ENCODE measurements at places on chromosomes 11 and 22.

GRCh38 chr22:24247564-24248344, 2.9 kb upstream of the GGT5 start:
- DNase-seq: peak; percentile 20

GRCh38 chr22:41908411-41909309, 6.2 kb downstream of the SHISA8 start:
- no peak for DNase-seq

- DNase-seq: no peak
These were observed 31.6 kb downstream of the ACER3 start for GRCh38 chr11:76892306-76892705.

GRCh38 chr11:46920755-46921154, 2.4 kb upstream of the LRP4 start:
- DNase-seq: no peak

DNA sequence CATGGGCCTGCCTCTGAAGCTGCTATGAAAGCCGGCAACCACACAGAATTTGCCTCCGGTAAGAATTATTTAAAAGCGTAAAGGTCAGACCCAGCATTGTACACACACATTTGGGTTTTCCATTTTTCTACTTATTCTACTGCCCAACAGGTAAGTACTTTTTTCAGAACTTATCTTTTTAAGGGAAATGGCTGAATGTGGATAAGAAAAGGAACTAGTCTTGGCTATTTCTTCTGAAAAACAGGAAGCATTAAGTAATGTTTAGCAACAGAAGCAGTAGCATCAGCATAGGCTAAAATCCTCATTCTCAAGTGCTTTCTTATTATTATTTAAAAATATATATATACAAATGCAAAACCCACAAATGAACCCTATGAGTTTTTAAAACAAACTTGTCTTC, 103.1 kb downstream of the MPPED2 start:
- no peak for DNase-seq

DNA sequence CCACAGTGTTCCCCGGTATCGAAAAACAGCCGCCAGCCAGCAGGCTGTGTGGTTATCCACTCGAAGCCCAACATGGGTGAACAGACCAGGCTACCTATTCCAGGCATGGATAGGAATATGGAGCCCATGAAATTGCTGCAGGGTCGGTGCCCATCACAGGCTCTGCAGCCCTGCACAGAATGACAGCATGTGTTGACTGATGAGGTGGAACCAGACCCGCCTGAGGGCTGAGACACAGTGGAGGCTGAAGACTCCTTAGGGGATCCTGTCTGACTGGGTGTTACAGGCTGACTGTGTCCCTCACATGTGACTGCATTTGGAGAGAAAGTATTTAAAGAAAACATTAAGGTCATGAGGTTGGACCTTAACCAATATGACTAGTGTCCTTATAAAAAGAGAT, 6.2 kb upstream of the YPEL1 start:
- DNase-seq: no peak

DNA sequence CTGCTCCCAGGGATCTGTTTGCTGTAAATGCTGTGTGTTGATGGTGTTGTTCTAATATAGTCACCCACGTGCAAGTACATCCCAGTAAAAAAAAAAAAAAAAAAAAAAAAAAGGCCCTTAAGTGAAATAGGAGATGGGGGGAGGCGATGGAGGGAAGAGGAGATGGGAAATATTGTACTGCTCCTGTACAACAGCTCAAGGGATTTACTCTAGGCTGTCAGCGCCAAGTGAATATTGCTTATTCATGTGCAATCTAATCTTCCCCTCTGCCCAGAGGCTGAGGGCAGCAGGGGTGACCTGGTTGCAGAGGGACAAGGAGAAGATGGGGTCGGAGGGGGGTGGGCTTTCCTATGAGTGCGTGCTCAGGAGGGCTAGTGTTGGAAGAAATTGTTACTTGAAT, 206.2 kb upstream of the CADM1 start:
- no peak for DNase-seq

DNA sequence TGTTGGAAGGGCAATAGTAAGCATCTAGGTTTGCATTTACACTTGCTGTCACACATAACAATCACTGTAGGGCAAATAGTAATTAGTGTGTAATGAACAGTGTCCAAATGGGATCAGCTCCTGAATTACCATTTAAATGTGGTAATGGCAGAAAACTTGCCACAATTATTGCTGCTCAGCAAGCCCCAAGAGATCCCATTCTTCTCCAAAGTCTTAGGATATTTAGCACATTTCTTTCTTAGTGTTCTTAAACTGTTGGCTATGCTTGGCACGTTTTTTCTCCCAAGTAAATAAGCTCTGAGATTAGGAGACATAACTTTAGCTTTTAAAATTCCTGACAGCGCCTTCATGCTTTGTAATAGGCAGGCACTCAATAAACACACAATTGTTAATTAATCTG, 1037.0 kb downstream of the DLG2 start:
- no peak for DNase-seq
